ENCODE measurements at places on chromosomes 2 and 18.

- DNase-seq: no peak
Observed at GRCh38 chr18:49491534-49491856, 4.5 kb upstream of the C18orf32 start.

- DNase-seq: no peak
Observed at GRCh38 chr18:51789871-51790270, 550.1 kb upstream of the DCC start.

GRCh38 chr2:155368934-155369333 lies 670.4 kb downstream of the KCNJ3 start:
- DNase-seq: peak; percentile 17

GRCh38 chr18:55484773-55485172 lies 103.2 kb downstream of the TCF4 start:
- DNase-seq: no peak

GRCh38 chr2:223043164-223043941 lies 8.6 kb upstream of the KCNE4 start:
- DNase-seq: no peak

DNA sequence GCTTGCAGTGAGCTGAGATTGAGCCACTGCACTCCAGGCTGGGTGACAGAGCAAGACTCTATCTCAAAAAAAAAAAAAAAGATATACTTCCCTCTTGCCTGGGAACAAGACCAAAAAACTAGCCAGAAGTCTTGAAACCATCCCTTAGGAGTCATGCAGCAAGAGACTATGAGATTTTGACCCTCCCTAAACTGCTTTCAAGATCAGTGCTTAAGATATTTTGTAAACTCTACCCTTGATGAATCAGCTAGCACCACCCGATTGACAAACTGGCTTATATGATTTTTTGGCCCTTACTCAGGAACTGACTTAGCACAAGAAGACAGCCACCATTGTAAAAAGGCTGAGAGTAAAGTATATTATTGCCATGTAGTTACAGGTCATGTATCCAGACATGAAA lies 3.8 kb downstream of the SULT1C3 start:
- DNase-seq: no peak

- no peak for DNase-seq
Observed at GRCh38 chr2:105754994-105755393, 10.3 kb downstream of the NCK2 start.

- DNase-seq: no peak
Observed at GRCh38 chr2:120440521-120441350, 94.8 kb downstream of the INHBB start.

- no peak for DNase-seq
Observed at GRCh38 chr2:139610512-139610911, 830.3 kb upstream of the NXPH2 start.

DNA sequence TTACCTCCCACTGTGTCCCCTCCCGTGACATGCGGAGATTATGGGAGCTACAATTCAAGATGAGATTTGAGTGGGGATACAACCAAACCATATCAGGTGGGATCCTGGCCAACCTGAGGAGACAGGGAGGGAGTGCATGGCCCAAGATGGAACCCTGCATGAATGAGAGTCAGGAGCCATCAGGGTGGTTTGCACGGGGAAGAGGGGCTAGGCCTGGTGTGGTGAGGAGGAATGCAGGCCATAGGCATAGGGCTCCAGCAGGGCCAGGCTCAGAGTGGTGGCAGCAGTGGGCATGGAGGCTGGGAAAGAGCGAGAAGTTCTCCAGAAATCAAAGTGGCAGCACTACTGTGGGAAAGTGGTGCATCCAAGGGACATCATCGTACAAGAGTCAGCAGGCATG lies 74.0 kb upstream of the BCL2L11 start:
- DNase-seq: no peak

GRCh38 chr18:28040211-28040610 lies 136.7 kb downstream of the CDH2 start:
- no peak for DNase-seq

DNA sequence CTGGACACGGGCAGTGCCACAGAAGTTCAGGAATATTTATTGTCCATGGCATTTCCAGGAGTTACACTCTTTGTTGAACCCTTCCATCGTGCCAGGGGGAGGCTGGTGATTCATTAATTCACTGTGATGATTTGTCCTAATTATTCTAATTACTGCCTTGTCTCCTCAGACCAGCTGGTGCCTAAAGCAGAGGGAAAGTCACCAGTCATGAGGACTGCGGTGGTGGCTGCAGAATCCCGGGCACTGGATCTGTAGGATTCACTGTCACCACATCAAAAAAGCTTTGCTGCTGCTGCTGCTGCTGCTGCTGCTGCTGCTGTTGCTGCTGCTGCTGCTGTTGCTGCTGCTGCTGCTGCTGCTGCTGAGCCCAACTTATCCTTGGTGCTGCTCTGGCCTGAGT lies 908.2 kb downstream of the TSN start:
- no peak for DNase-seq

- DNase-seq: no peak
Observed at GRCh38 chr2:46481198-46482193, 2.1 kb downstream of the TMEM247 start.

DNA sequence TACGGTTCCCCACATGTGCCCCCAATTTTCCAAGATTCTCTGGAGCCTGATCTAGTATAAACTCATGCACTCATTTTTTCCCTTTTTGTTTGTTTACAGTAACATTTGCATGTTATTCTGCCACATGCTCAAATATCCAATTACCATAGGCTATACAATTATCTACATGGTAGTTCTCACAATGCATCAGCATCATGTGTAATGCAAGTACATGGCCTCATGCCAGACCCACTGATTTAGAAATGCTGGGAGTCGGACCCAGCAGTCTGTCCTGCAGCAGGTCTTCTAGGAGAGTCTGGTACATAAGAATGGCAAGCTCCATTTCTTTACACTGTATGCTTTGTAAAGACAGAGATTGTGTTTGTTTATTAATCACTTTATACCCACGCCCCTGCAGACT lies 107.7 kb downstream of the CBLN2 start:
- no peak for DNase-seq

GRCh38 chr2:161662373-161662772 lies 38.2 kb downstream of the SLC4A10 start:
- DNase-seq: no peak

DNA sequence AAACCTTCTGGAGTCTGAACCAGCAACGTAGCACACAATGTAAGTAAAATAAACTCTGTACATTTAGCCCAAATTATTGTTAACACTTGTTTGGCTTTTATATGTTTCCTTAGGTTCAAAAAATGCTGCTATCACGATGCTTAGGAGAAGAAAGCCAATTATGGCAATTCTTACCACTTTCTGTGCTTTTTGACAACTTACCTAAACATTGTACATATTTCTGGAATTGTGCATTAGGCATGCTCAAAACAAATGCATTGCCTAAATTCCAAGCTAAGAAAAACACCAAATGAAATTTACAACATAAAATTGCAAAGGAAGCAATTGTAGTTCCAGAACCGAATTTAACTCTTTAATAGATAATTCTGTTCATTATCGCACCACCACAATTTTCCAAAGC lies 585.6 kb upstream of the DSEL start:
- no peak for DNase-seq

DNA sequence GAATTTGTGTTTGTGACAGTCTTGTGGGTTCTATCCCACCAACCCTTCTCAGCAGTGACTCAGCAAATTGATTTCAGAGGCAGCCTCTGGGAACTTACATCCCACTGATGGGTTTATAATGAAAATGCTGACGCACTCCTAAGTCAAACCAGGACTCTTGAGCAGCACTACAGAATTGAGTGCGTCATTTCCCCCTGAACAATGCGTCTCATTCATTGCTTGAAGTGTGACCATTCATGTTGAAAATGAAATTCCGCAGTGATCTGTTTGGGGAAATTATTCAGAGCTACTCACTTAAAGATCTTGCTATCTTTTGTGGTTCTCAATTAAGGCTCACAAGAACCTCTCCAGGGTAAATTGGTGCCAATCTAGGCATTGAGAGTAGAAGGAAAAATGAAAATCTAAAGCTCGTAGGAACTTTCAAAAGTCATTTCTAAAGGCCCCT lies 417.7 kb upstream of the SLC14A2 start:
- DNase-seq: no peak

GRCh38 chr2:4269885-4270284 lies 566.5 kb downstream of the DCDC2C start:
- DNase-seq: no peak

DNA sequence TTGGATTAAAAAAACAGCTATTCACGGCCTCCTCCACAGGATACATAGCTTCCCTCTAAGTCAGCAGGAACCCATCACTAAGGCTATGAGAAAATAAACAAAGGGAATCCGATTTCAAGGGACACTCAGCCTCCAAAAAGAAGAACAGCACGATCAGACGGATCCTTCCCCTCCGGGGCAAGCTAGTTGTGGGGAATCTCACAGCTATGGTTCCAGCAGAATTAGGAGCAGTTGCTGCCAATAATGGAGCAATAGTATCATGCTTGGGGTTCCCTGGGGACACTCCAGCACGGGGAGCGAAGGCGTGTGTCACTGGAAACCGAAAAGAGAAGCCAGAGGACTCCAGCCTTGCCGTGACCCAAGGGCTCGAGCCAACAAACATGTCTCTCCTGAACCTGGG lies 163.1 kb downstream of the TTC32 start:
- DNase-seq: no peak

DNA sequence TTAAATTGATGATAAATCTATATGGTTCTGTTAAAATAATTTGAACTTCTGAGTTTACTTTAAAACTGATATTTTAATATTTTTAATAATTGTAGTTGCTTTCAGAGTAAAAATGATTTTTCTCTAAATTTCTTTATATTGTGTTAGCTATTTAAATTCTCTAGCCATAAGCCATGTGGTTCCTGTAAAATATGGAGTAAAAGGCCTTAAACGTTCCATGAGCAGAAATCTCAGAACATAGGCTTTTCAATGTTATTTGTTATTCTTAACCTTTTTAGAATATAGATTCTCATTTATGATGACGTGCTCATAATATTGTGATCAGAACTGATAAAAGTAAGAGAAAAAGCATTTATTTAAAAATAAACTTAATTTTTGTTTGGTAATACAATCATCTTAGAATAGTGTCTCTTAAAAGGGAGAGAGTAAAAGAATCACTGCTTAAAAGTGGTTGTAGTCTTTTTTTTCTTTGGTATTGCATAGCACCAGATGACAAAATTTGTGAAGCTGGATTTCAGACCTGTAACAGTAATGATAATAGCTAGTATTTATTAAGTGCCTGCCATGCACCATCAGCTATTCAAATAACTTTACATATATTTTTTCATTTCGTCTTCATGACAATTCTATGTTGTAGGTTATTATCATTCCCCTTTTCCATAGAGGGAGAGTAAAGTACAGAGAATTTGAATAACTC lies 2.7 kb downstream of the BMPR2 start:
- no peak for DNase-seq

DNA sequence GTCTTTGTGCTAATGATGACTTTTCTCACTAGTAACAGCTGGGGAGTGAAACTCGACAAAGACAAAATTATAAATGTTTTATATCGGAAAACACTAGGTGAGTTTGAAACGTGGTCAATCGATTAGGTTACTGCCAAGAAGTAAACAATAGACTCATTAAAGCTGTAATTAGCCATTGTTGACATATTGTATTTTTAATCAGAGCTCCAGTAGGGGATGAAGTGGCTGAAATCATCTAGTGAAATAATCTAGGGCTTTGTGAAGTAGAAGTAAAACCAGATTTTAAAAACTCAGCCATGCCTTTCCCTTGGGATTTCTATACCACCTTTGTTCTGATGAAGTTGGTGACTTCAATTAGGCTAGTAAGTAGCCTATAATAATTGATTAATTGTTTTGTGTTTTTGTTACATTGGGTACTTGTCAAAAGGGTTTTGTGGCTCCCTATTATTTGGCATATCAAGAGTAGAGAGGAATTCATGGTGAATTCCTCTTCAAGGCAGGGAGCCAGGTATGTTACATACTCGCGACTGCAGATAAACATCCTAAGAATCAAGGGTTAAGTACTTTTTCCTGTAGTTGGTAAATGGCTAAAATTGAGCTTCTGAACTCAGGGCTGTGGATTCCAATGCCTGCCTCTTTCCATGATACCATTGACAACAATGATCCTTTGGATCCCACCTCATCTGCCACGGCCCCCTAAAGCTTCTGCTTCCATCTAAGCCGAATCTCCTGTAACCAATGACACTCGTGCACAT lies 31.6 kb downstream of the RAB27B start:
- DNase-seq: no peak

DNA sequence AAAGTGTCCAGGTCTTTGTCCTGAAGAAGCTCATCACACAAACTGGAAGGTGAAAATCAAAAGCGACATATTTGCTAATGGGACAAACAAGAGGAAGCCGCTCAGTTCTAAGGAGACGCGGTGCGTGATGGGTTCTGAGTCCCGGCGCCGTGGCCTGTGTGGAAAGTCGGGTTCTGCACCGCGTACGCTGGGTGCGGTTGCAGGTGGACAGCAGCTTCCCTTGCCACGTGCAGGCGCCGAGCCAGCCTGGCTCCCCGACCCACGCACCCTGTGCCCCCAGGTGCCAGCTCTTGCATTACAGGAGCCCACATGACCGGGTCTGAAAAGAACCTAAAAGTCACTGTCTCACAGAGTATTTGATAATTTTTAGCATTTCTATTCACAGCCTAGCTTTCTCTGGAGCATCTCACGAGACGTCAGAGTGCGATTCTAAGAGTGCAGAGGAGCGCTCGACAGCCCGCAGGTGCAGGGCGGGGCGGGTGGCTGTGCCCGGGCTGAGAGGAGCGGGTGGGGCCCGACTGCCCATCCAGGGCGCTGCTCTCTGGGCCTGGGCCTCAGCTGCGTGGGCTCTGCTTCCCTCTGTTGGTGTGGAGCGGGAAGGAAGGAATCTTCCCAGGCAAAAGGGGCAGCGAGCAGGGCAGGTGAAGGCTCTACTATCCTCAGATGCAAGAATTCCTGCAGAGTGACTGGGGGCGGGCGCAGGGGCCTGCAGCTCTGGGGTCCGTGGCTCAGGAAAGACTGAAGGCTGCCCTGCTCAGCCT lies 39.4 kb downstream of the MYT1L start:
- peak; percentile 37 for DNase-seq

- DNase-seq: no peak
Observed at GRCh38 chr18:3121259-3121658, 98.5 kb downstream of the MYOM1 start.

All from SK-N-DZ (cell line).